Hindlimb muscle (tissue), 1 donor: ENCODE measurements at places on chromosomes 16 and 17.

DNA sequence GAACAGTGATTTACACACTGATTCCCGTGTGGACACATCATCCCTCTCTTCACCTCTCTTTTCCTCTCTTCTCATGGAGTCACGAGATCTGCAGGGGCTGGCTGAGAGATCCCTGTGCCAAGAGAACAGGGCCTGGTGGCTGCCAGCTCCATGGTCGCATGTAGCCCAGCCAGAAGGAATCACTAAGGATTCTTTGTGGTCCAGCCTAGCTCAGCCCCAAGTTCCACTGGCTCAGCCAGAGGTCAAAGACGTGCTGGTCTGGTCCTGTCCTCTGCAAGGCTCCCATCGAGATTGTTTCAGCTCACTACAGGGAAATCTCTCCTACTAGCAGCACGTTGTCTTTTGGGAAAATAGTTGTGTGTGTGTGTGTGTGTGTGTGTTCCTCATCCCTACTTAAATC lies 66.4 kb downstream of the NDEL1 start:
- no peak for DNase-seq

DNA sequence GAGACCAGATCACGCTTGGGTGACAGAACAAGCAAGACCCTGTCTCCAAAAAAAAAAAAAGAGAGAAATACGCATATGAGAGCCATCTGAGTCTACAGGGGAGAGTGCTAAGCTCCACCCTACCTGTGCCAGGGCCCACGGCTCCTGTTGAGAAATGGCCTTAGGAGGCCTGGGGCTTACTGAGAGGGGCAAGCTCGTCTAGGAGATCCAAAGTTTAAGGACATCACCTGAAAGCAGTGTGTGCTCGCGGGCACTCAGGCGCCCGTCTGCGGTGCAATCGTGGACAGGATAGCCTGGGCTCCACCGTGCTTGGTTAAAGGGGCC lies 14.5 kb upstream of the BAIAP2 start:
- DNase-seq: no peak

DNA sequence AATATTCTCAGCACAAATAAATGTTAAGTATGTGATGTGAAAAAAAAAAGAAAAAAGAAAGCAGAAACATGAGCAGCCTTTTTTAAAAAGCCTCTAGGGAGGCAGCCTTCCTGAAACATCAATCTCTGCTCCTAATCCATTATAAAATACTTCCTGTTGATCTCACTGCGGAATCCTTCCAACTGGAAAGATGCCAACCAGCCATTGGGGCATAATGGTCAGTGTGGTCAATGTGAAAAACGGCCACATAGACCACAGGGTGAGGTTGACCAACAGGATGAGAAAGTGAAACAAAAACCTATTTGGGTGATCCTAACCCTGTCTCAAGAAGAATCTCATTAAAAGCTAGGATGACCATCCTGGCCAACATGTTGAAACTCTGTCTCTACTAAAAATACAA lies 26.1 kb upstream of the ABCA8 start:
- DNase-seq: peak; percentile 19

DNA sequence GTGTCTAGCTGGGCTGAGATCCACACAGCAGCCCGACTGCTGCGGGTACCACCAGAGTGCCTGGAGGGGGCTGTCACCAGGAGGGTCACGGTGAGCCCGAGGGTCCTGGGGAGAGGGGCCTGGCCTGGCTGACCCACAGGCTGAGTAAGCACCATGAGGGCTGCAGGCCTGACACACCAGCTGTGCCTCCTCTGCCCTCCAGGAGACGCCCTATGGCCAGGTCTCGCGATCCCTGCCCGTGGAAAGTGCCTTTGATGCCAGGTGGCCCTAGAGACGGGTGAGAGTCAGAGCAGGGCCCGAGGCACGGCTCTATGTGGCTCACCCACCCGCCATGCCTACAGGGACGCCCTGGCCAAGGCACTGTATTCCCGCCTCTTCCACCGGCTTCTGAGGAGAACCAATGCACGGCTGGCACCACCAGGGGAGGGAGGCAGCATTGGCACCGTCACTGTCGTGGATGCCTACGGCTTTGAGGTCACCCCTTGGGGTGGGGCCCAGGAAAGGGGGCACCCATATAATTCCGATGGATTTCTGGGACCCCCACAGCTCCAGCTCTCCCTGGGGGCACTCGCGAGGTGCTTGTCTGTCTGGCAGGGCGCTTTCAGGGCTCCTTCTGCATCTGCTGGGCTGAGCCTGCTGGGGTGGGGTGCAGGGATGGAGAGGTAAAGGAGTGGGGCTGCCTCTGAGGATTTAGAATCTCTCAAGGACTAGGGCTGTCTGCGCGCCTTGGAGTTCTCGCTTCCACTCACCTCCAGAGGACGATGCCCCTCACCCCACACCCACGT lies 7.1 kb downstream of the MYO15B start:
- no peak for DNase-seq

- no peak for DNase-seq
Observed at GRCh38 chr17:16046966-16047365, 47.3 kb downstream of the TTC19 start.

DNA sequence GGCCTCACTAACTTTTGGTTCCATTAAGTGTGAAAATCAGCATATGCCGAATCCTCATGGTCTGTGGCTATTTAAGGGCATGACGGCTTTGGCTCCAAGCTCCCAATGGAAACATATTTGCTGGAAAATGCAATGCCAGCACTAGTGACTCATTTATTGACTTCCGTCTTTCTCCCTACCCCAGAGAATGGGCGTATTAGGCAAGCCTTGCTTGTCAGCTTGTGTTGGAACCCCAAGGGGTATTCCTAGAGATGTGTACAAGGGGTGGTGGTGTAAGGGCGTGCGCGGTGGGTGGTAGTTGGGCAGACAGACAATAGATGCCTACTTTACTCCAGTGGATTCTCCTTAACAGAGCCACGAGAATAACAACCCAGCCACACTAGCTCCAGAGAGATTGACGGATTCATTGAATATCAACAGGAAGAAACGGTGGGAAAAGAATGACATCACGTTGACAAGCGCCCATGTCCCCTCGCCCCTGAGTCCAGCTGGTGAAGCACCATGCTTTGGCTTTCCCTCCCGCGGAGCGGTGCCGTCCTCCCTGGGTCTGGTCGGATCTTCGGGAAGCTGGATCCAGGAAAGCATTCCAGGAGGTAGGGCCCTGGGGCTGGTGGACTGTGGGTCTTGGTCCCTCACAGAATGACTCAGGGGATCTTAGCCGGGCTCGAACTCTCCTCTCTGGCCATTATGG lies 10.3 kb downstream of the CD300LB start:
- no peak for DNase-seq

- no peak for DNase-seq
Observed at GRCh38 chr16:31377210-31377903, 15.8 kb upstream of the ITGAD start.

- no peak for DNase-seq
Observed at GRCh38 chr17:17140590-17140980, 65.5 kb downstream of the PLD6 start.

DNA sequence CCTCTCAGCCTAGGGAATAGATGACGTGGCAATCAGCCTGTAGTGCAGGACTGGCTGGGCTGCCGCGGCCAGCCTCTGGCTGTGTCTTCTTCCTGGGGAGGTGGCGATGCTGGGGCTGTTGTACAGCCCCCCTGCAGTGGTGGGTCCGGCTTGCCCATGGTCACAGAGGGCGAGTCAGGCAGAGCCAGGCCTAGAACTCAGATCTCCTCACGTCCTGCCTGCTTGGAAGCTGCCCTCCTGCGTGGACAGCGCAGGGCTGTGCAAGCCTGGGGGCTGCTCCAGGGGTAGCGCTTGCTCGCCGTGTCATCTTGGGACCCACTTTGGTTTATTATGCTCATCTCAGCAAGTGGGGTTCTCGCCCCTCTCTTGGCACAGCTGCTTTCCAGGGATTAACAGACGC lies 19.3 kb downstream of the NMRAL1 start:
- no peak for DNase-seq

GRCh38 chr16:88363239-88363891 lies 19.4 kb upstream of the ZNF469 start:
- DNase-seq: no peak

GRCh38 chr17:17767154-17767869 lies 69.5 kb downstream of the SREBF1 start:
- no peak for DNase-seq

DNA sequence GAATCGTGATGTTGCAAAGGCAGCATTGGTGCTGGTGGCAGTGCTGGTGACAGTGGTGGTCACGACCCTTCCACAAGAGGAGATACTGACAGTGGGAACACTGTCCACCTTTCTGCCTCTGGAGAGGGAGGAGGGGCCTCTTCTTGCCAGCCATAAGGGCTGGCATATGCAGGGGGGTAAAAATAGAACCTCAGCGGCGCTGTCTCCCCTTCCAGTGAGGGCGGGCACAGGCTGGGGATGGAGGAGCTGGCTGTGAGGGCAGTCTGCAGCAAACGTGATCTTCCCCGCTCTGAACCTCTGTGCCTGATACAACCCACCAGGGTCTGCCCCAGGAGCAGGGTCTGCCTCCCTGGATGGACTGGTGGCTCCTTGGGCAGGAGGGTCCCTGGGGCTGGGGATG lies 3.4 kb downstream of the RAP1GAP2 start:
- no peak for DNase-seq

GRCh38 chr16:69508033-69508755 lies 57.6 kb upstream of the NFAT5 start:
- no peak for DNase-seq

GRCh38 chr16:58128181-58128631 lies 975 bp downstream of the CFAP20 start:
- DNase-seq: no peak

DNA sequence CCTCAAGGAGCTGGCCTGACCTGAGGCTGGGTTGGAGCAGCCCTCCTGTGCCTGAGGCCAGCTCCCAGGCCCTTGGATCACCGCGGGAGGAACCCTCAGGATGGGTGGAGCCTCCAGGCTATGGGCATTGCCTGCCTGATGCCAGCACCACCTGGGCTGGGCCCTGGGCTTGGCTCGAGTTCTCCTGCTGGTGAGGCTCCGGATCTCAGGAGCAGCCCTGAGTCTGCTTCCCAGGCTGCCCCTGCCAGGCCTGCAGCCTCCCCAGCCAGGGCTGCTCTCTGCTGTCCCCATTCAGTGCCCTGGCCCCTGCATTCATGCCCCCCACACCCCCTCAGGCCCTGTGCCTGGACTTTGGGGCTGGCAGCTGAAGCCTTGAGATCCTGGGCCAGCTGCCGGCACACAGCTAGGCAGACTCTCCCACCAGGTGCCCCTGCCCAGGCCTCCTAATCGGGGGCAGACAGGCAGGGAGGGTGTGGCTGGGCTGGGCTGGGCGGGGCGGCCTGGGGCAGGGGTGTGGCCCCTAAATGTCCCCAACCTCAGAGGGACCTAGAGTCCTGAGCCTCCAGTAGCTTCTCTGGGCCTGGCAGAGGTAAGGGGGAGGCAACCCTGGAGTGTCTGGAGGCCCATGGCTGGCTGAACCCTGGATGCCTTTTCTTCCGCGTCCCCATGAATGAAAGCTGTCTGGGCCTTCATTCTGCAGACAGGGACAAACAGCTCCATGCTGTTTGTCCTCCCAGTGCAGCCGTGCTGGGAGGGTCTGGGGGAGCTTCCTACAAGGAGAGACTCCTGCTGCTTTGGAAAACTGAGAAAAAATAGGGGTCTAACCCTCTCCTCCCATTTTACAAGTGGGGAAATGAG lies 1.1 kb upstream of the PIGQ start:
- DNase-seq: no peak

- DNase-seq: no peak
Observed at GRCh38 chr16:2212362-2213324, 2.0 kb upstream of the BRICD5 start.

GRCh38 chr17:81250286-81251093 lies 11.4 kb downstream of the NDUFAF8 start:
- no peak for DNase-seq

- no peak for DNase-seq
Observed at GRCh38 chr17:45964634-45965033, 34.4 kb upstream of the STH start.
